ENCODE measurements at places on chromosomes 7 and 10.
A peak's percentile ranks its signal among the peaks of the same experiment; 100 is the strongest.

DNA sequence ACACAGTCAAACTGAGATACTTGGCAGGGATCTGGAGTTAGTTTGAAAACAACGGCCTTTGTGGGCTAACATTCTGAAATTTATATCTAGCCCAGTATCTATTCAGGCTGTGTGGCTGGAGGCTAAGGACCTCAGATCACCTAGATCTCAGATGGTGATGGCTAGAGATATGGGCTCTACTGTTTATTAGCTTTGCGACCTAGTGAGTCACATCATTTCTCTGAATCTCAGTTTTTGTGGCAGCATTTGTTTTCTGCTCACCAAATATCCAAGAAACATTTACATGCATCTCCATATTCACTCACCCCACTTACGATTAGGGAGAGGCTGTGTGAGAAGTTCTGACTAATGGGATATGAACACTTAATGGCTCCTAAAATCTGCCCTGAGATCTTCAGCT, 503.9 kb downstream of the KIF20B start:
- DNase-seq = no peak

- no peak for DNase-seq
Observed at GRCh38 chr10:61283066-61283465, 170.1 kb downstream of the TMEM26 start.

DNA sequence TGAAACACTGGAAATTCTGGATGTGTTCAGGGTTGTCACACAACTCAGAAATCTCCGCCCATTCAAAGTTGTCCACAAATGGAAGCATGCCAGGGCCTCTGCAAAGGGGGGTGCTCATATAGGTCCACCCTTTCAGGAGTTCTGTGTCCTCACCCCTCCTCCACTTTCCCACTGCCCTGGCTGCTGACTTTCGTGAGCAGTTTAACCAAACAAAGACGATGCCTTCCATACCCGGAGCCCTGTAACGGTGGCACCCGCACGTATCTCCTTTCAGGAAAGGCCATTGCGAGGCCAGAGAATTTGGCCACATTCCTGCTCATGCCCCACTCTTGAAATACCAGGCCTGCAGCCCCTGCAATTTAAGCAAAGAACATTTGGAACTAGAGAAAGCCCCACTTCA, 1.4 kb downstream of the CPXM2 start:
- peak; percentile 22 for DNase-seq

GRCh38 chr7:127683776-127684681, 32.0 kb downstream of the SND1 start:
- no peak for DNase-seq

DNA sequence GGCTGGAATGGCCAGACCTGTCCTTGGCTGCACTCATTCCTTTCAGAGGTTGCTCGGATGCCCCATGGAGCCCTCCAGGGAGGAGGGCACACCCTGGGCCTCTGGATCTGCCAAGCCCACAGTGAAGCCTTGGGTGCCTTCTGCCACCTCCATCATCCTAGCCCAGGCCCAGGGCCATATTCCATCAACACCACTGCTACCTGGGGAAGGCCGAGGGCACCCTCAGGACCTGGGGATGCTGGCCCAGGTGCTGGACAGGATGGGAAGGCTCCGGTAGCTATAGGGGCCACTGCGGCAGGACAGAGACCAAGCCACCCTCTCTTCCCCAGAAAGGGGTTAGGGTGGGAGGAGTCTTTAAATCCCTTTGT, 810 bp downstream of the OPN4 start:
- peak; percentile 29 for DNase-seq

DNA sequence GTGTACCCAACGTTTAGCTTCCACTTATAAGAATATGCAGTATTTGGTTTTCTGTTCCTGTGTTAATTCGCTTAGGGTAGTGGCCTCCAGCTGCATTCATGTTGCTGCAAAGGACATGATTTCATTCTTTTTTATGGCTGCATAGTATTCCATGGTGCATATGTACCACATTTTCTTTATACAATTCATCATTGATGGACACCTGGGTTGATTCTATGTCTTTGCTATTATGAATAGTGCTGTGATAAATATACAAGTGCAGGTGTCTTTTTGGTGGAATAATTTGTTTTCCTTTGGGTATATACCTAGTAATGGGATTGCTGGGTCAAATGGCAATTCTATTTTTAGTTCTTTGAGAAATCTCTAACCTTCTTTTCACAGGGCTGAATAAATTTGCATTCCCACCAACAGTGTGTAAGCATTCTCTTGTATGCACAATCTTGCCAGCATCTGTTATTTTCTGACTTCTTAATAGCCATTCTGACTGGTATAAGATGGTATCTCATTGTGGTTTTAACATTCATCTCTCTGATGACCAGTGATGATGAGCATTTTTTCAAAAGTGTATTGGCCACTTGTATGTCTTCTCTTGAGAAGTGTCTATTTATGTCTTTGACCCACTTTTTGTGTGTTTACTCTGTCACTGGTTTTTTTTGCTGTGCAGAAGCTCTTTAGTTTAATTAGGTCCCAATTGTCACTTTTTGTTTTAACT, 72.5 kb upstream of the CC2D2B start:
- DNase-seq = no peak

- DNase-seq = no peak
Observed at GRCh38 chr7:130478991-130479390, 12.9 kb upstream of the MEST start.

DNA sequence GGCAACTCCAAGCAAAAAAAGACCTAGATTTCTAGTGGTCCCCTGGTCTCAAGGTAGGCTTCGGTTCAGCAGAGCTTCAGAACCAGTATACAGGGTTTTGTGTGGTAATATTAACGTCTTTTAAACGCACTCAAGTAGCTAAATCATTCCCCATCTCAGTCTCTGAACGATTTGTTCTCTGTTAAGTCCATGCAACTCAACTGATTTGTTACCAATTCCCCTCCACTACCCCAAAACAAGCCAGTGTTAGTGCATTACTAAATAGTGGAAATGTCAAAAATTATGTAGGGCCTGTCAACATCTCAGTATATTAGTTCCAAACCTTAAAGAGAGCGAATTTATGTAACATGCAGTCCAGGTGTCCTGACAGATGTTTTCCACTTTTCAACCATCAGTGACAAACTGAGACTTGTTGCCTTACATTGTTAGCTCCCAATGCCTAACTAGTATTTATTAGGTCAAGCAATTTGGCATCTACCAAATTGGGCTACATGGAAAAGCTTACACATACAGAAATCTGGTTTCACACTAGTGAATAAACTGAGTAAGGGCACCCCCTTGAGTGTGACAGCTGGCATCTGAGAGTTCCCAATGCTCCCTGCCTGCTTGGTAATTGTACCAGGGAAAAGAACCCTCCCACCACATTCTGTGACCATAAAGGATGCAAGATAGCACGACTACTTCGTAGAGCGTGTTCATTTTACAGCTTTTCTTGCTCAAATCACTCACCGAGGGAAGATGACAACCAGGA, 12.2 kb downstream of the HNRNPA2B1 start:
- no peak for DNase-seq

- no peak for DNase-seq
Observed at GRCh38 chr7:84144935-84145334, 49.7 kb downstream of the SEMA3A start.

DNA sequence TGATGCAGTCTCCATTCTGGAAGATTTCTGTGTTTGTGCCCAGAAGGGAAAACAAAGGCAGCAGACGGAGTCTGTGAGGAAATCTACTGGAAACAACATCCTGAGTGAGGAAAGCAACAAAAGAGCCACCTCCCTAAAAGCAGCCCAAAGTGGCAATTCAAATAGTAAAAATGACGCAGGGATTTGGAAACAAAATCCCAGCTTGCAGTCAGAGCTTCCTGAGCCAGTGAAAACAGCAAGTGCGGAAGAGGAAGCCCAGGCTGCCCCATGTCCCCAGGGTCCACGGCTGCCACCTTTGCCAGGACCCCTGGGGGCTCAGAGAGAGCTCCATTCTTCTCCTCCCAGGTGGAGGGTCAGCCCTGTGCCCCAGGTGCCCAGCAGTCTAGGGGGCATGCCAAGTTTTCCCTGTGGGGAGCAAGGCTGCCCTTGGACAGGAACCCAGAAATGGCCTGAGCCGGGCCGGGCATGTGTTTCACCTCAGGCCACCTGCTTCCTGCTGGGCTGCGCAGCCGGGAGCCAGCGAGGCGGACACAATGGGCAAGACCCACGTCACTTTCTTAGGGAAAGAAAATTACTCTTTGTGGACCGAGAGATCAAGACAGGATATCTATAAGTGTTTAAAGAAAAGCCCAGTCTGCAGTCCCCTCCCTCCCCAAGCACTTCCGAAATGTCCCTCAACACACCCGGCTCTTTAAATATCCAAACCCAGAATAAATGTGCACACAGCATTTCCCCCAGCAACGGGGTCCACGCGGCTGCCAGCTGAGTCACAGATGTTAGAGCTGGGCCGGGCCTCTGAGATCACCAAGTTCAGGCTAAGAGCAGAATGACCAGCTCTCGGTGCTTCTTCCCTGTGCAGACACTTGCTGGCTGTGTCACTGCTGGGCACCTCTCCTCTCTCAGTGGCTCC, 231.1 kb downstream of the ARHGAP12 start:
- DNase-seq = peak; percentile 62

GRCh38 chr10:70169649-70170364, 507 bp downstream of the SAR1A start:
- DNase-seq = no peak
